Heart left ventricle (tissue), 16 donors: ENCODE measurements at places on chromosomes 6 and 20. TPM values are rescaled to one million over a fixed set of nuclear protein-coding genes. Genes with fewer than 3 reads are reported as not detected.
A peak's percentile ranks its signal among the peaks of the same experiment; 100 is the strongest.

GRCh38 chr6:169487579-169488436, 214.0 kb downstream of the WDR27 start:
- no peaks in the 10 kb centered on the region for H3K36me3 ChIP-seq
- H3K4me3 ChIP-seq = no peak overlapping the region
- no peaks in the 10 kb centered on the region for H3K27me3 ChIP-seq
- DNase-seq = no peak

DNA sequence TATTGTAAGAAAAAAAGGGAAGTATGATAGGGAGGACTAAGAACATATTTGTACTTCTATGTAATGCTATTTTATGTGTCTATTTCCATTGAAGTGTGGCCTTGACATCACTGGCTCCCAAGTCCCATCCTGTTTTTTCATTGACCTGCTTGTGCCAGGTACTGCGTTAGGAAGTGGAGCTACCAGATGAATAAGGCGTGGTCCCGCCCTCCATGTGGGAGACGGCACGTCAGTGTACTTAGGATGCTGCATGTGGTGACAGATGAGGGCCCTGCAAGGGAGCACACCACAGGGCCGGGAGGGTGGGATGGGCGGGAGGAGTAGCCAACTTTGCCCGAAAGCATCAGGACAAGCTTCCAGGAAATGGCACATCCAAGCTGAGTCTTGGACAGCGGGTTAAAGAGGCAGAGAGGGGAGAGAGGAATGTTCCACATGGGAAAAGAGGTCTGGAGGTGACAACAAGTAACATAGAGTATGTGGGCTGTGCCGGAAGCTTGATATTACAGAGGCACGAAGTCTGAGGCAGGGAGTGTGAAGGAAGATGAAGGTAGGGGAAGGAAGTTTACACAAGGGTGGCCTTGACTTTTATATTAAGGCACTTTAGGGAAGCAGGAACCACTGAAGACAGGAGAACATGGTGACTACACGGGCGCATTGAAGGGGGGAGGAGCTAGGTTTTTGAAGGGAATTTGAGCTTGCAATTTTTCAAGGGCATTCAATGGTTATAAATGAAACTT, 140.6 kb downstream of the MTHFD1L start:
- no peaks in the 10 kb centered on the region for H3K4me1 ChIP-seq
- no peak overlapping the region for H3K4me3 ChIP-seq
- no peak for DNase-seq
- H3K27me3 ChIP-seq = no peaks in the 10 kb centered on the region
- no peaks in the 10 kb centered on the region for H3K36me3 ChIP-seq

DNA sequence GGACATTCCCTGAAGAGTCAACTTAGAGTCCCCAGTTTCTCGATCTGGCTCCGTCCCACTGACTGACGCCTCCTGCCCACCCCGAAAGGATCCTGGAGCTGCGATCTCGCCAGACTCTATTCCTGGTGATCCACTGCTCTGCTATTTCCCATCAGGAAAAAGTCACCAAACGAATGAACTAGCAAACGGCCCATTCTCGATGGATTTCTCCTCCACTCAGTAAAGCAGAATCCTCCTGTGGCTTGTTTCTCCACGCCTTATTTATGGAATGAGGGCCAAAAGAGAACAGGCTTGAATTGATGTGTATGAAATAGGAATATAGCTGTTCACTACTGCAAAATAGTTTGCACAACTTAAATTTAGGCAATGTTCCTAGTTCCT, 5.4 kb downstream of the NKX2-4 start:
- peaks cover 58% of the 10 kb centered on the region for H3K27me3 ChIP-seq
- H3K4me1 ChIP-seq = no peaks in the 10 kb centered on the region
- H3K36me3 ChIP-seq = peaks cover 15% of the 10 kb centered on the region
- H3K27ac ChIP-seq = no peak overlapping the region
- no peak overlapping the region for H3K4me3 ChIP-seq

PHF10 gene
- 50.9 TPM for total RNA-seq

GRCh38 chr6:143160439-143161220, 99.9 kb downstream of the AIG1 start:
- no peak for DNase-seq
- H3K4me3 ChIP-seq = no peak overlapping the region
- no peak overlapping the region for H3K27ac ChIP-seq
- H3K27me3 ChIP-seq = no peaks in the 10 kb centered on the region
- no peaks in the 10 kb centered on the region for H3K36me3 ChIP-seq

DNA sequence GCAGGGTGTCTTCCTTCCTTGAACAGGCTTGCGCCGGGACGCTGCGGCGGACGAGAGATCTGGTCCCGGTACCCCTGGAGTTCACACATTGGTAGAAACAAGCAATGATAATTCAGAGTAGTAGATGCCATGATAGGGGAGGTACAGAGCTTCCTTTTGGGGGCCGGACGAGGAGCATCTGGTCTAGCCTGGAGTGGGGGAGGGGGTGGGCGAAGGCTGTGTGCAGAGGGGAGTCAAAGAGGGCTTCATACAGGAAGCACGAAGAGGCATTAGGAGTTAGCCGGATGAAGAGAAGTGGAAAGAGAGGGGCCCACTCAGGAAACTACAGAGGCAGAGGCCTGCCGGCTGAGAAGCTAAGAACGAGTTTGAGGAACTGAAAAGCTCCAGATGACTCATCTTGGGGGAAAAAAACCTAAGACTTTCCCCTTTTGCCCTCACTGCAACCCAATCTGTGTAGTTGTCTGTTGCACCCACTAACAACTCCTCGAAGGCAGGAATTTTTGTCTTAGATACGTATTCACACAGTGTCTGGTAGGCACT, 611 bp downstream of the CNPY3 start:
- peak overlapping the region; percentile 92 for H3K27ac ChIP-seq
- DNase-seq = peak; percentile 37
- peaks cover 25% of the 10 kb centered on the region for H3K4me1 ChIP-seq

GRCh38 chr6:44649365-44650025, 262.0 kb downstream of the CDC5L start:
- H3K36me3 ChIP-seq = no peaks in the 10 kb centered on the region
- H3K4me3 ChIP-seq = no peak overlapping the region
- no peaks in the 10 kb centered on the region for H3K27me3 ChIP-seq

DNA sequence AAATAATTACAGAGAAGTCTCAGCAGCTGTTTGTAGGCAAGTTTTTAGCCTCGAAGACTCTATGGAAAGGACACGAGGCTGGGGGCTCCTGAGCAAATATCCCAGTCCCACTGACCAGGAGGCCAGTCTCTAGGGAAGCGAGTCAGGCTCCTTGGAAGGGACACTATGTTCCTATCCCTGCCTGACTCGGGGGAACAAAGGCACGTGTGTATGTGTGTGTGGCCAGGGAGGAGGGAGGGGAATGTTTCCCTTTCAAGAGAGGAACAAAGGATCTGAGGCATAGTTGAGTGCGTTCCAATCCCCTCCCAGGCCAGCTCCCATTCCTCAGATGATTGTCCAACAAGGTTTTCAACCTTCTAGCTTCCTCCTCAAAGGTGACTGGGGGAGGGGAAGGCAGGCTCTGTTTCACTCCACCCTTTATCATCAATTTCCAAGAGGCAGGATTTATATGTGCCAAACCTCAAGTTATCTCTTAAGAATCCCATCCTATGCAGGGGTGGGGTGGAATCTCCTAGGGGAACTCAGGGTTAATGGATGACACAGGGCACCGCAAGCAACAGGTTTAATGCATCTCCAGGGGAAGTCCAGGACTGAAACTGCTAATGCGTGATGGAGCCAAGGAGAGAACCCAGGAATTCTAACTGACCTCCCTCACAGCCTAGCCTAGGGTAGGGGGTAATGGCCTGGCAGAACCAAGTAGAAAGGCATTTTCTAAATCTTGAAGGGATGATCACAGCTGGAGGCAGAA, 9.9 kb downstream of the BCL2L1 start:
- peak overlapping the region; percentile 15 for H3K4me3 ChIP-seq
- peak overlapping the region; percentile 98 for H3K27ac ChIP-seq
- H3K27me3 ChIP-seq = no peaks in the 10 kb centered on the region
- DNase-seq = peak; percentile 87
- peaks cover 100% of the 10 kb centered on the region for H3K4me1 ChIP-seq
- H3K36me3 ChIP-seq = peaks cover 31% of the 10 kb centered on the region

- H3K4me3 ChIP-seq = no peak overlapping the region
- DNase-seq = no peak
- no peak overlapping the region for H3K27ac ChIP-seq
- H3K4me1 ChIP-seq = peaks cover 15% of the 10 kb centered on the region
Measured at GRCh38 chr6:52299653-52300052, 15.1 kb upstream of the MCM3 start.

DNA sequence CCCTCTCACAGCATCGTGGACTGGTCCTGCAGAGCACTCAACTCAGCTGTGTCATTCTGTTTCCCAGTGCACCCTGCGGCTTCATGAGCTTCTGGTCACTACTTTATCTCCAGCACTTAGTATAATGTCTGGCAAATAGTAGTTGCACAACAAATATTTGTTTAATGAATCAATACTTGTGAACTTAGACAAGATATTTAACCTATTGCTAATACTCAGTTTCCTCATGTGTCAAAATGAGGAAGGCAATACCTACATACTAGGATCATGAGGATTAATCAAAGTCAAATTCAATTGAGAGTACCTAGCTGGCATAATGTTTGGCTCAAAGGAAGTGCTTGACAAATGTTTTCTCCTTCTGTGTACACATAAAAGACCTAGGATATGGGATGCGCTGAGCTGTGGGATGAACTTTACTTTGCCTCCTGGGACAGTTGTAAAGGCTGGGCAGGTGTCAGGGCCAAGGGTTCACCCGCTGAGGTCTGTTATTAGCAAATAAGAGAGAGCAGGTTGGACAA, 86.3 kb downstream of the FNDC1 start:
- no peak overlapping the region for H3K27ac ChIP-seq
- H3K4me1 ChIP-seq = peaks cover 2% of the 10 kb centered on the region
- H3K27me3 ChIP-seq = no peaks in the 10 kb centered on the region
- H3K36me3 ChIP-seq = no peaks in the 10 kb centered on the region
- no peak overlapping the region for H3K4me3 ChIP-seq

TMEM170B gene
- total RNA-seq = 3.3 TPM

DEK gene
- 54.3 TPM for total RNA-seq

- H3K27me3 ChIP-seq = no peaks in the 10 kb centered on the region
- no peak for DNase-seq
- H3K4me3 ChIP-seq = no peak overlapping the region
- no peaks in the 10 kb centered on the region for H3K36me3 ChIP-seq
- no peak overlapping the region for H3K27ac ChIP-seq
Measured at GRCh38 chr6:69758214-69758613, 38.6 kb downstream of the LMBRD1 start.

SRMS gene
- not detected for total RNA-seq

GRCh38 chr20:63312690-63313348, 19.8 kb downstream of the COL20A1 start:
- no peak overlapping the region for H3K4me3 ChIP-seq
- H3K27me3 ChIP-seq = peaks cover 16% of the 10 kb centered on the region
- peak; percentile 71 for DNase-seq

OR2J3 gene
- total RNA-seq = not detected

DNA sequence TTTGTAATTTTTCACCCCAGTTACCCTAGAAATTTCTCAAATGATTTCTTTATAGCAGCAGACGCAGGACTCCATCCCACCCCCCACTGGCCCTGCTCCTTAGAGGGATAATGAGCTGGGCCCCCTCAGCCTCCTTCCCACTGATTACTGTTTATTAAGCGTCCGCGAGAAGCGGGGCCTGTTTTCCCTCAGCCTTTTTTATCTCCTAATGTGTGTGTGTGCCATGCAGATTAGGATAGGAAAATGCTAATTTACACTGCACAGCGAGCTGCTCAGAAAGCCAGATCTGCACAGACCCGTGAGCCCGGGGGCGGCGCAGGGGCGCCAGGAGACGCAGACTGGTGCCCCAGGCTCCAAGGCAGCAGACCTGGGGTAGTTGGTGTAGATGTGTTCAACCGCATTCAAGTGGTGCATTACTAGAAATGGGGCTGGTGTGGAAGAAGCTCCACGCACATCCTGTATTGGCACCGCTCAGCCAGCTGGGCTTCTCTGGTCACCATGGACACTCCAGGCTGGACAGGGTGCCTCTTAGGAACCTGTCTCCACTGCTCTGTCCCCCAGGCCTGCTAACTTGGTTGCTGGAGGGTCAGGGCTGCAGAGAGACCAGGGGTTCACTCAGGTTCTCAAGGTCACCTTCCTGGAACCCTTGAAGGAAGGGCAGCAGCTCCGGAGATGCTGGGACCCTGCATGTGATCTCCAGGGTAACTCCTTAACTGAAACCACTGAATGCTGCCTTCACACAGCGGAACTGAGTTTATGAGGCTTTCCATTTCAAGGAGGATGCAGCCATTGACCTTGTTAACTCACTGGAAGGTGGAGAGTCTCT, 256.3 kb downstream of the ERMARD start:
- H3K27me3 ChIP-seq = no peaks in the 10 kb centered on the region
- H3K27ac ChIP-seq = no peak overlapping the region
- H3K4me1 ChIP-seq = peaks cover 16% of the 10 kb centered on the region
- DNase-seq = no peak

GRCh38 chr6:101531538-101531937, 138.0 kb downstream of the GRIK2 start:
- H3K4me3 ChIP-seq = no peak overlapping the region
- no peak overlapping the region for H3K27ac ChIP-seq
- no peak for DNase-seq
- no peaks in the 10 kb centered on the region for H3K27me3 ChIP-seq
- H3K36me3 ChIP-seq = no peaks in the 10 kb centered on the region

DNA sequence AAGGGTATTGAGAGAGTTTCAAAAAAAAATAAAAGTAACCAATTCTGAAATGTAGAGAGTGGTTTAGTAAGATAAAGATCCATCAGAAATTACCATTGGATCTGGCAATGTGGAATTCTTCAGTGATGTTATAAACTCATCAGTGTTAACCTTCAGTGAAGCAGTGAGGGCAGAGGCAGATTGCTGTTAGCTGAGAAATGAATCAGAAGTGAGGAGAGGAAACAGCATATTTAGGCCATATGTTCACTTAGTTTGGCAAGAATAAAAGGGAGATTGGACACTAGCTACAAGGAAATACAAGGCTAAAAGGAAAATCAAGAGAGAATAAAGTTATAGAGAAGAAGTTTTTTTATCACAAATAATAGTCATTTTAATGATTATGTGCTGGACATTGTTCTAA, 9.6 kb downstream of the KCNQ5 start:
- no peaks in the 10 kb centered on the region for H3K4me1 ChIP-seq
- no peaks in the 10 kb centered on the region for H3K36me3 ChIP-seq
- H3K27ac ChIP-seq = no peak overlapping the region
- no peak overlapping the region for H3K4me3 ChIP-seq

- H3K4me1 ChIP-seq = no peaks in the 10 kb centered on the region
- H3K27ac ChIP-seq = no peak overlapping the region
Measured at GRCh38 chr20:32240205-32240604, 32.5 kb downstream of the POFUT1 start.

- peaks cover 22% of the 10 kb centered on the region for H3K36me3 ChIP-seq
- DNase-seq = no peak
- no peak overlapping the region for H3K27ac ChIP-seq
- H3K4me1 ChIP-seq = no peaks in the 10 kb centered on the region
- no peak overlapping the region for H3K4me3 ChIP-seq
- no peaks in the 10 kb centered on the region for H3K27me3 ChIP-seq
Measured at GRCh38 chr6:85473748-85474147, 23.9 kb downstream of the NT5E start.

GRCh38 chr6:14888575-14889000, 357.3 kb upstream of the JARID2 start:
- H3K27ac ChIP-seq = peak overlapping the region; percentile 61
- H3K4me3 ChIP-seq = no peak overlapping the region
- peaks cover 26% of the 10 kb centered on the region for H3K4me1 ChIP-seq
- no peaks in the 10 kb centered on the region for H3K27me3 ChIP-seq
- H3K36me3 ChIP-seq = no peaks in the 10 kb centered on the region
- peak; percentile 53 for DNase-seq
